ENCODE measurements at places on chromosomes 4 and X. TPM values are rescaled to one million over a fixed set of nuclear protein-coding genes. Genes with fewer than 3 reads are reported as not detected.
A peak's percentile ranks its signal among the peaks of the same experiment; 100 is the strongest.

The HAUS7 gene
- total RNA-seq, result 12.1 TPM

DNA sequence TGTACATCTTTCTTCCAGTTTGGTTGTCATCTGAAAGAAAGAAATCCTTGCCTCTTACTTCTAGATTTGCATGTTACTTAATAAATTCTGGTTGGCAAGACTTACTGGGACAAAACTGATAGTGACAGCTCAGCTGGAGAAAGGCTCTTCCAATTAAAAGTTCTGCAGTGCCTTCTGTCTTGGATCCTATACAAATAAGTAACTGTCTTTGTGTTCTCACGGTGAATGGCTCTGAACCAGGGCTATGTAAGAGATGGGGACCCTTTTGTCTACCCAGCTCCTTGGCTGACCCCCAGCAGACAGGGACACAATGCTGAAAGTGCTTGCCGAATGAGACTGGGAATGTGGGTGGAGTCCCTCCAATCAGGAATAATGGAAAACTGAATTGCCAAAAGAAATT, 89.5 kb downstream of the AASDH start:
- no peak overlapping the region for H3K4me3 ChIP-seq
- peaks cover 6% of the 10 kb centered on the region for H3K4me1 ChIP-seq
- no peak for DNase-seq
- no peaks in the 10 kb centered on the region for H3K36me3 ChIP-seq
- no peaks in the 10 kb centered on the region for H3K27me3 ChIP-seq

DNA sequence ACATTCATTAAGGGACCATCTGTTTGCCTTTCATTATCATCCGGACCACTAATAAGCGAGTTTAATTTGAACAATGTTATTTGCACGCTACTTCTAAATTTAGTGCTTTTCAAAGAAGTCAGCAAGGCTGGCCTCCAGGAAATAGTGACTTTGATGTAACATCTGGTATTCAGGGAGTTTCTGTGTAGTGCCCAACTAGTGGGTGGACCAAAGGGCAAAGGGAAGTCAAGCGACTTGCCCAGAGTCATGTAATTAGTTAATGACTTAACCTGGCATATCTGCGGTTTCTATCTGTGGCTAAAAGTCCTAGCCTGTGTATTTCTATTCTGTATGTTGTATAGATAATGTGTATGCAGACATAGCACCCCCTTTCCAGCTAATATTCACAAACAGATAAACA, 56.3 kb upstream of the LCORL start:
- no peaks in the 10 kb centered on the region for H3K27me3 ChIP-seq
- no peaks in the 10 kb centered on the region for H3K36me3 ChIP-seq
- DNase-seq, result no peak
- H3K4me3 ChIP-seq, result no peak overlapping the region

GRCh38 chr4:145679520-145679919, 426 bp upstream of the C4orf51 start:
- DNase-seq, result peak; percentile 94
- peaks cover 18% of the 10 kb centered on the region for H3K4me1 ChIP-seq
- H3K36me3 ChIP-seq, result no peaks in the 10 kb centered on the region
- H3K27me3 ChIP-seq, result no peaks in the 10 kb centered on the region
- peak overlapping the region; percentile 23 for H3K4me3 ChIP-seq

The TMPRSS11D gene
- total RNA-seq, result not detected

- DNase-seq, result no peak
- H3K4me1 ChIP-seq, result no peaks in the 10 kb centered on the region
- no peak overlapping the region for H3K27ac ChIP-seq
- H3K4me3 ChIP-seq, result no peak overlapping the region
- no peaks in the 10 kb centered on the region for H3K27me3 ChIP-seq
These were observed 41.9 kb downstream of the ARHGEF38 start for GRCh38 chr4:105594099-105595010.

The FAAH2 gene
- total RNA-seq, result 0.20 TPM

DNA sequence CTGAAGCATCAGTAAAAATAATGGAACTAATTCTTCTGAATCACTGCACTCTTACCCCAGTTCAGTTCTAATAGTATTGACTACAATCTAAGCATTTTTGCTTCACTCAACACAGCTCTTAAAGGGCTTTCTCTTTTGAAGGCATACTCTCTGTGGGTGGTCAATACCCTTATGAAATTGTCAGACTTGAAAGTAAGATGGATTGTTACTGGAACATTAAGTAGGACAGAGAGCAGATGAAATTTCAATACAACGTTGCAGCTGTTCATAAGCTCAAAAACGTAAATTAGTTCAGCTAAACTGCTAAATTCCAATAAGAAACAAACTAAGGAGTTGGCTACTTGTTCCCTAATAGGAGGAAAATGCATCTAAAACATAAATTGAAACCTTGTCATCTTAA, 352.3 kb upstream of the TENM3 start:
- H3K4me1 ChIP-seq, result no peaks in the 10 kb centered on the region
- H3K4me3 ChIP-seq, result no peak overlapping the region

DNA sequence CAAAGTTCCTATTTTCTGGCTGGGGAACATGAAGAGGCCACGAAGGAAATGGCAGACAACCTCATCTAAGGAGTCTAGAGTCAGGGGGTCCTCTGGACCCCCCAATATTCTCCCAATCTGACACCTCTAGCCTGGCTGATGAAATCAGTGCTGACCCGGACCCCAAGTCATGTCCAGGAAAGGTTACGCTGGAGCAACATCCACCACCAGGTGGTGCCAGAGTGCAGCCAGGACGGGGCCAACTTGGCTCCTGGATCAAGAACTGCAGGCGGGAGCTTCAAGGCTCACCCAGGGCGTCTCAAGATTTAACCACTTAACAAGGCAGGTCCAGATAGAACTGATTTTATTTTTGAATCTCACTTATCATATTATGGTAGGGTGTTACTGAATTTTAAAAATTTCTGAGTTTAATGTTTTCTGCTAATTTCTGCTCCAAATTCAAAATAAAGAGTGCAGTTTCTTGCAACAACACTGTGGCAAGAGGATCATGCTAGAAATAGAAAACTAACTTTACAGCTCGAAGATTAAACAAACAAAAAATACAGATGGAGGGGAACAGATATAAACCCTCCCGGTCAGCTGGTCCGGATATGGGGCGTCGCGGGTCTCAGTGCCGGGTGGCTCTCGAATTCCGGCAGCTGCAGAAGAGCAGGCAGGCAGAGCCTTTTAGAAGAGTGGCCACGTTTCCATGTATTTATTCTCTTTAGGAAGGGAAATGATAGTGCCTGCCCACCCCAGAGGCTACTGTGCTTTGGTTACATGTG, 135.5 kb downstream of the AFAP1 start:
- no peak overlapping the region for H3K4me3 ChIP-seq
- H3K4me1 ChIP-seq, result peaks cover 38% of the 10 kb centered on the region
- no peaks in the 10 kb centered on the region for H3K27me3 ChIP-seq
- peaks cover 64% of the 10 kb centered on the region for H3K36me3 ChIP-seq
- H3K27ac ChIP-seq, result peak overlapping the region; percentile 82
